ENCODE measurements at places on chromosomes 1 and 21.

- no peak for DNase-seq
Measured at GRCh38 chr1:162548170-162548569, 13.4 kb upstream of the UAP1 start.

DNA sequence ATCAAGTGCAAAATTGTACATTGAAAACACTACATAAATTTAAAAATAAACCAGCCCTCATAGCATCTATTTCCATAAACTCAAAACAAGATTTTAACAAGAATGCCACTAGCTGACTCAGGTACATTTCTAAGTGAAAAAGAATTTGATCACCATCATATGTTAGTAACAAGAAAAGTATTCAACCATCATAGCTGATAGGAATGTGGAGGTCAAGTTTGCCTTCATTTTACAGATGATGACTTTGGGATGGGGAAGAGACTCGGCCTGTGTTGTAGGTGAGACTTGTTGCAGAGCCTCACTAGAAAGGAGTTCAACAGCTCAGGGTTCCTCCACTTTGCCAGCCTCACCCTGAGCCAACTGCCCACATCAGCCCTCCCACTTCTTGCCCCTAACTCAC, 318.8 kb upstream of the FAM78B start:
- no peak for DNase-seq

DNA sequence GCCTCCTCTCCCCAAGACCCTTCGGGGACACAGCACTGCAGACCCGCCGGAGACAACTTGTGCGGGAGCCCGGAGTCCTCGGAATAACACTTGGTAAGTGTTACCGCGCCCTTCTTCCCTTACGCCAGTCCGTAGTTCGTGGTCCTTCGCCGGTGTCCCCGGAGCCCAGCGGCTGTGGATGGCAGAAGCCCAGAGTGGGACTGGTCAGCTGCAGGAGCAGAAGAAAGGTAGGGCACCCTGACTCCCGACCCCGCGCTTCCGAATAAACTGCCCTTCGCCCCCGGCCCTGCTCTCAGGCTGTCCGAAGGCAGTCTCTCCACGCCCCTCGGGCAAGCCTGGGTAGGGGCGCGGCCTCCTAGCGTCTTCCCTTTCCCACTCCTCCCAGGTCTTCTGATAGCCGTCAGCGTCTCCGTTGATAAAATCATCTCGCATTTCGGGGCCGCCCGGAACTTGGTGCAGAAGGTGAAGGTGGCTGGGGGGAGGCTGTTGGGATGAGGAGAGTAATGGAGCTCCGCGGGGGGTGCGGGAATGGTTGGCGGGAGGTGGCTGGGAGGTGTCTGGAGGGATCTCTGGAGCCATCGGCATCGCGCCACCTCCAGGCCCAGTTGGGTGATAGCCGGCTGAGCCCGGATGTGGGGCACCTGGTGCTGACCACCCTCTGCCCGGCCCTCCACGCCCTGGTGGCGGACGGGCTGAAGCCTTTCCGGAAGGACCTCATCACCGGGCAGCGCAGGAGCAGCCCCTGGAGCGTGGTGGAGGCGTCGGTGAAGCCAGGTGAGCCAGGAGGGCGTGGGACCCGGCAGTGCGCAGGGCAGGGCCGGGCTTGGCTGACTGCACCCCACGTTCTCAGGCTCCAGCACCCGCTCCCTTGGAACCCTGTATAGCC, 4.3 kb downstream of the RUSC1 start:
- peak; percentile 74 for DNase-seq

DNA sequence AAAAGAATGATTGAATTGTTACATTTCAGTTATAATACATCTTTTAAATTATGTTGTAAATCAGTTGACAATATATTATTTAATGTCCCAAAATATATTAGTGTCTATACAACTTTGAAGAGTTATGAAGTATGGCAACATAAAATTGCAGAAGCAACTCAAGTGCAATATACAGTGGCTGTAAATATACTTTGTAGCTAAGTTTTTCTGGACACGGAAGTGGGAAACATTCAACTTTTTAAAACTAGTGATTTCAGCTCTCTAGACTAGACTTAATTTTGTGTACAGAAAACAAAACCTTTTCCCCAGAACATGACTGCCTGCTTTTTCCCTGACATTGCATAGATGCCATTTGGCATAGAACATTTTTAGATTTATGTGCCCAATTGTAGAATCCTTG, 29.5 kb upstream of the ABCG1 start:
- DNase-seq, result no peak

DNA sequence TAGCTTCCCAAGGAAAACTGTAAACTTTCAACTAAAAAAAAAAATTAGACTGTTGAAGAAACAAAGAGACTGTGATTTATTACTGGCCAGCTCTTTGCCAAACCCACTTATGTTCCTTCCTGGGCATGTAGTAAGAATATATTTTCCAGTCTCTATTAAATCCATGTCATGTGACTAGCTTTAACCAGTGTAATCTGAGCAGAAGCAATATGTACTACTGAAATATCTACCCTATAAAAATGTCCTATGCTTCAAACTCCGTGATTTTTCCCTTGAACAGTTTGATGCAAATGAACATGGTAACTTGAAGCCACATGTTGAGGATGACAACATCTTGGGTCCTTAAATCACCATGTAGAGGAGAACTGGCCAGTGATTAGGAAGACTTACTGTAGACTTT, 144.5 kb downstream of the NTMT2 start:
- DNase-seq, result no peak

DNA sequence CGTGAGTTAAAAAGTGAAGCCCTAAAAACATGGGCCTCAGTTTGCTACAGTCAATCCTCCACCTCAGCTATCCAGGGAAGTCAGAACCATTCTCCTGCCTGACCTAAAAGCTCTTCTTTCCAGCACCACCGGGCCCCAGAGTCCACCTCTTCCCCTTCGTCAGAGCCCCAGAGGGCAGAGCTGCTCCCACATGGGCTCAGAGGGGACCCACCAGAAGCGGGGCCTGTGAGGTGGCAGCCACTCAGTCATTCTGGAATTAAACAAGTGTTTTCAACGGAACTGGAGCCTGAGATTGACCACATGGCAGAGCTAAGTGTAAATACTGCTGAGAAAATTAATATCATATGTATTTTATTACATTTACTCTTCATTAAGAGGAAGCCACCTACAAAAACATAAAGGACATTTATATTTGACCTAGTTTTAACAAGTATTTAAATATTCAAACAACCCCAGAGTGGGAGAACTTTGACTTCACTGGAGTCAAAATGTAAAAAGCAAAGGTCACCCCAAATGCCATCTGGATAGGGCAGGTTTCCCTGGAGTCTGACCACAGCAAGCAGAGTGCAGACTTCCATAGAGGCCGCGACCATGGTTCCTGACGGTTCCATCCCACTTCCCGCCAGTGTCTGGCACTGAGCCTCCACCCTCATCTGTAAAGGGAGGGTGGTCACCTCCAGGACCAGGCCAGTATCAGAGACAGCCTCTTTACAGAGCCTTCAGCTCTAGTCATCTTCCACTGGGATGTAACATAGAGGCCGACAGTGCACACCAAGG, 1.8 kb downstream of the SUMO3 start:
- DNase-seq, result no peak

DNA sequence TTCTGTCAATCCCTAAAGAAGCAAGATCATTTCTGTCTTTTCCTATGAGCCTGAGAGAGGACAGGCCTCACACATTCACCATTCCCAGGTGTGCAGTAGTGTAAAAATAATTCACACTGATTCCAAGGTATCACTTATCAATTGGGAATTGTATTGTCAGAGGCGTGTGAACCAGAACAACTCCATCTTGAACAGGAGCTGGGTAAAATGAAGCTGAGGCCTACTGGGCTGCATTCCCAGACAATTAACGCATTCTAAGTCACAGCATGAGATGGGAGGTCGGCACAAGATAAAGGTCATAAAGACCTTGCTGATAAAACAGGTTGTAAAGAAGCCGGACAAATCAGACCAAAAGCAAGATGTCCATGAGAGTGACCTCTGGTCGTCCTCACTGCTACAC, 239.2 kb downstream of the SMYD3 start:
- DNase-seq, result peak; percentile 58

GRCh38 chr1:76418531-76418930, 344.0 kb downstream of the ST6GALNAC3 start:
- no peak for DNase-seq

- no peak for DNase-seq
Measured at GRCh38 chr1:113854234-113854633, 17.3 kb downstream of the PTPN22 start.

- DNase-seq, result no peak
Measured at GRCh38 chr1:44423591-44424537, 18.8 kb downstream of the RNF220 start.

DNA sequence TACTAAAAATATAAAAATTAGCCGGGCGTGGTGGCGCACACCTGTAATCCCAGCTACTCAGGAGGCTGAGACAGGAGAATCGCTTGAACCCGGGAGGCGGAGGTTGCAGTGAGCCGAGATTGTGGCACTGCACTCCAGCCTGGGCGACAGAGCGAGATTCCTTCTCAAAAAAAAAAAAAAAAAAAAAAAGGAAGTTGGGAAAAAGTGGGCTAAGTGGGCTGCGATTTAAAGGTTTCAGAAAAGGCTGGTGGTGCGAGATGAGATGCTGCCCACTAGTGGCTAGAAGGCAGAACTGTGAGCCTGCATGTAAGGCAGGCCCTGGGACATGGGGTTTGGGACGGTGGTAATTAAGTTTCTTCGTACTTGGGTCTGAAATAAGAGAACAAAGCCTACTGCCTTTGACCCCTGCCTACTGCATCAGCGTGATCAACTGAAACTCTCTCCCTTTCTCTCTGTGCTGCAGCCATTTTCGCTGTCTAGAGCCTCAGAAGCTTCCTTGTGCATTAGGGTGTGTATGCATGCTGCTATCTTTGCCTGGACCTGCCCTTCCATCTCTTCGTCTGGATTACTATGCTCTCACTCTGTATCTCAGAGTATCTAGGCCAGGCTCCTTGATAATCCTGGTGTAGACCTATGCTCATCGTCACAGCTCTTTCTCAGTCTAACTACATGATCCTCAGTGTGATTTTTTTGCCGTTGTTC, 12.4 kb downstream of the FMOD start:
- DNase-seq, result peak; percentile 58

DNA sequence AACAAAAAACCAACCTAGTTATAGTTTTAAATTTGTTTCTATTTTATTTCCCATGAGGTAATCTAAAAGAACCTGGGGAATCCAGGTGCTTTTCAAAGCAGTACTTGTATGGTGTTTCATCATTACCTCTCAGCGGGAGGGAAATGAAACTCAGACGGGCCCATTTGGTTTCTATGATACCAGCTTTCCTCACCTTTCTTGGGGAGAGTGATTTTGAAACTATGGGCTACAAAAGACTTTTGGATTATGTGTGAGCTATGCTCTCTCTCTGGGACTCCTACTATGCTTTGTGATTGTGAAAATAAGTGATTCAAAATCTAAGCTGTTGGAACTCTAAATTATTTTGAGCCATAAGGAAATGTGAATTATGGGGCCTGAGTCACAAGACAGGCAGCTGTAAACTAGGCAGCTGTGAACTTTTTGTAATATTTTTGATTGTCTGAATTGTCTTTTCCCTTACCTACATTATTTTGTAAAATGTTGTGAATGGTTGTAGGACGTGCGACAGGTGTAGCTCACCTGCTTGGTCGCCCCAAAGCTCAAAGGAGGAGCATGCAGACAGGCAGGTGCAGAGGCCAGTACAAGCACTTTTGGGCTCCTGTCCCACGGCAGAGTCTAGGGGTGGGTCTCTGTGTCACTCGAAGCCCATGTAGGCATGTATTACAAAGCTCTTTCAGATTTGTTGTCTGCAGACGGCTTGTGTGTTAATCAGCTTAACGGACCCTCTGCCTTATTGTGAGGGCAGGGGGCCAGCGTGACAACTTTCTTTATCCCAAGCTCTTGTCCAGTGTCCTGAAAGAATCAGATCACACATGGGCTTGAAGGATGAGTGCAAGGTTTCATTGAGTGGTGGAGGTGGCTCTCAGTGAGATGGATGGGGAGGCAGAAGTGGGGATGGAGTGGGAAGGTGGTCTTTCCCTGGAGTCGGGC, 64.8 kb upstream of the BACH1 start:
- no peak for DNase-seq

DNA sequence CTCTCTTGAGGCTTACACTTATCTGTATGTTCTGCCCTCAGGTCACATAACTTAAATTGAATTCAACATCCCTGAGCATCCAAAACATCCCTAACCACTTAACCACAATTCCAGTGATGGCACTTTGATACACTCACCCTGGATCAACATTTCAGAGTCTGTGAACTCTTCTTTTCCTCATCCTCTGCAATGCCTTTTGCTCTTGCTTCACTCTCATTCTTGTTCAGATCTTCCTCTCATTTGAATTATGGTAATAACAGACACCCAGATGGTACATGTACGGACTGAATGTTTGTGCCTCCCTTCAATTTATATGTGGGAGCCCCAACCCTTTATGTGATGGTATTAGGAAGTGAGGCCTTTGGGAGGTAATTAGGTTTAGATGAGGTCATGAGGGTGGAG, 33.4 kb downstream of the PTGER3 start:
- no peak for DNase-seq

- DNase-seq, result no peak
Measured at GRCh38 chr21:35905096-35905962, 155.0 kb downstream of the SETD4 start.

- DNase-seq, result no peak
Measured at GRCh38 chr1:230359992-230360668, 66.0 kb downstream of the PGBD5 start.

DNA sequence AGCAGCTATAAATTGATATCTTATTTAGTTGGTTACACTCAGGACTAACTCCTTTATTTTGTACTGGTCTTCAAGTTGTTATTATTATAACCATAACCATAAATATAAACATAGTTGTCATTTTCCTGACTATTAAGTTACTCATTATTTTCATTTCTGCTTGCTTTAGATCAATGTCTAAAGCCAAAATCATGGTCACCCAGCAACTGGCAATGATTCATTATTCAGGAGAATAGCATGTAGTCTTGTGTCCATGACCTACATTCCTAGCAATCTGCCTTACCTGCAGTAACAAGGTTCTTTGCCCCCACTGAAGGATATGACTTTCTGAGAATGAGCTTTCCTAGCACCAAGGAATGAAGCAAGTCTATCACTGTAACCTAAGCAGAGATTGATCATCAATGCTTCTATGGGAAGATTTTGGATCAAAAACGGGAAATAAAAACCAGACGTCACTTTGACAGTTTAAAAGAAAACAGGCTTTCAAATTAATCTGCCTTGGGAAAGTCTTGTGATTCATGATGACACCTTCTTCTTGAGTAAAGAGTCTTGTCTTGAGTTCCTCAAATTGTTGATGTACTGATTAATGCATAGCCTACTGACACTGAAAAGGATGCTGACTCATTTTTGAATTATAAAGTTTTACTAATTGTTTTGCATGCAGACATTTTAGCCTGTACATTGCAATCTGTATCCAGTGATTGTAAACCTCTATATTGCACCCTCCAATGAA, 203.3 kb upstream of the IVNS1ABP start:
- DNase-seq, result no peak

GRCh38 chr1:225851805-225852204, 30.4 kb downstream of the TMEM63A start:
- DNase-seq, result no peak
